Tongue (tissue), 3 donors: ENCODE measurements at places on chromosomes 12 and 14.

DNA sequence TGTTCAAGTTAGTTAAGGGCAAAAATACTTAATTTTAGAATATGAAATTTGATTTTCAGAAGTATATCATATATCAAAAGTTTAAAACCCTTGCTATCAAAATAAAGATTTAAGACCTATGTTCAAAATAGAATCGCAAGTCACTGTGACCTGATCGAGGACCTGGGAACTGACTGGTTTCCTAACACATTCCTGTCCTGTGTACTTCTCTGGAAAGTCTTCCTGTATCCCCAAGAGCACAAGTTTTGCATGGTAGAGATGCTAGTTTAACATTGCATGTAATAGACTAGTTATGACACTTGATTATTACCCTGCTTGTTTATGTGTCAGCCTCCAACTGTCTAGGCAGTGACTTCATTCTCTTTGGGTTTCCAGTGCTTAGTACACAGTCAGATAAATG lies 30.3 kb downstream of the BCAT1 start:
- no peak for DNase-seq

GRCh38 chr12:118354903-118355302 lies 17.8 kb downstream of the TAOK3 start:
- DNase-seq, result no peak

DNA sequence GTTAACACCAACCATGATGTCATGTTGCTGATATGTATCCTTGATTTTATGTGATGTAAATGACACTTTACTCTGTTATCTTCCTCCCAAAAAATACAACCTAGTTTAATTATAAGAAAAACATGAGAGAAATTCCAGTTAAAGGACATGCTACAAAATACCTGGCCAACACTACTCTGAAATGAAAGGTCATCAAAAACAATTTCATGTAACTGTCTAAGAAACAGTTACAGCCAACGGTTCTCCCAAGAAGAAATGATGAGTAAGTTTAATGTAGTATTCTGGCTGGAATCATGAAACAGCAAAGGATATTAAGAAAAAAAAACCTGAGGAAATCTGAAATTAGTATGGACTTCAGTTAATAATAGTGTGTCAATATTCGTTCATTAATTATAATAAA lies 653.3 kb upstream of the FOXG1 start:
- DNase-seq, result no peak

GRCh38 chr12:106126441-106127337 lies 12.1 kb downstream of the NUAK1 start:
- DNase-seq, result no peak

DNA sequence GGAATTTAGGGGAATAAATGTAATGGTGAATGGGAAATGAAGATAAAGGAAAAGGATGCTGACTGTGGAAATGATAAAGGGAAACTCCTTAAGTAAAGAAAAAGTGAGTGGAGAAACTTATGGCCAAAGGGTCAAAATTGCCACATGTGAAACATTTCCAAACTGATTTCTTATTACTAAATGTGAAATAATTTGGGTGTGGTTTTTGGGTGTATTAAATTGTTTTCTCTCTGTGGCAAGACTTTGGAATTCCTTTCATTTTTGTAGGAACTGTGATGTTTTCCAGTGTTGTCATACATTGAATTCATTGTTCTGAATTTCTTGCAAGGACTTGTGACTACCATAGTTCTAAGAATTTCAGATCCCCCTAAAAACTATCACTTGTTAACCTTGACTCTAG lies 1891.5 kb upstream of the SEL1L start:
- DNase-seq, result no peak

DNA sequence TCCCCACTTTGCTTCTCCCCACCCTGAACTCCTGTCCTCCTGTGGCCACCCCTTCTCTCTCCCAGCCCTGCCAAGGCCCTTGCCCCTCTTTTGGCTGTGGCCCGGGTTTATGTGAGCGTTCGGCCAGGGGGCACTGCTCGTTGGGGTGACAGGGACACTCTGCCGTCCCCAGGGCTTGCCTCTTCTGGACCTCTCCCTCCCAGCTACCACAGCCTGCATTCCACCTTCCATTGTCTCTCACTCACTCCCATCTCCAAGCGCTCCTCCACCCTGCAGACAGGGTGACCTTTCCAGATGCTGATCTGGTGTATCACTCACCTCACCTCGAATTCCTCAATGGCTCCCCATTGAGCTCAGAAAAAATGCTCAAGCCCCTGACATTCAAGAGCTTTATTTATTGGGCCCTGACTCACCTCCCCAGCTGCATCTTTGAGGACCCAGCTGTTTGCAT lies 1.4 kb downstream of the SERPINA9 start:
- no peak for DNase-seq

GRCh38 chr14:103746701-103747100 lies 31.1 kb downstream of the ZFYVE21 start:
- DNase-seq, result no peak

GRCh38 chr12:3004655-3005565 lies 45.7 kb downstream of the TEAD4 start:
- DNase-seq, result peak; percentile 81

GRCh38 chr12:121255433-121255832 lies 41.1 kb downstream of the CAMKK2 start:
- DNase-seq, result no peak

DNA sequence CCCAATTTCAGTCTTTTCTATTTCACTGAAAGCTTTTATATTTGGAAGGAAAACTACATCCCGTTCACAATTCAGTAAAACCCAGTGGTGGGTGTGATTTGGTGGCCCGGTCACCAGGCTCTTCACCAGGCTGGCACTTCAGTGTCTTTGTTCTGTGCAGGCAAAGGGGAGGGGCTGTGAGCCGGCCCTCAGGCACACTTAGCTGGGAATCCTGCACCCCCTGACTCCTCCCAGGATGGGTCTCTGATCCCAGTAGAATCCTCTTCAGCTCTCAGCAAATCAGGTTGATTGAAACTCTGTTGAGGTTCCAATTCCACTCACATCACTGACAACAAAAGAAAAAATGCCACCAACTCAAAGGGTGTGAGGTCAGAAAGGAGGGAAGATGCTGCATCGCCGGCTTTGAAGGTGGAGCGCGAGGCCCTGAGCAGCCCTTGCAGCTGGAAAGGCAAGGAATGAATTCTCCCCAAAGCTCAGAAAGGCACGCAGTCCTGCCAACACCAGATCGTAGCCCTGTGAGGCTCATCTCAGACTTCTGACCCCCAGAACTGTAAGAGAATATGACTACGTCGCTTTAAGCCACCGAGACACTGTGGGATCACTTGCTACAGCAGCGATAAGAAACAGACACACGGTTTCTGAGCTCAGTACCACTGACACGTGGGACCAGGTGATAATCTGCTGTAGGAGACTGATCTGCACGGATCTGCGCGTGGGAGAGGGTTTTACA lies 166.6 kb downstream of the PIWIL1 start:
- no peak for DNase-seq

DNA sequence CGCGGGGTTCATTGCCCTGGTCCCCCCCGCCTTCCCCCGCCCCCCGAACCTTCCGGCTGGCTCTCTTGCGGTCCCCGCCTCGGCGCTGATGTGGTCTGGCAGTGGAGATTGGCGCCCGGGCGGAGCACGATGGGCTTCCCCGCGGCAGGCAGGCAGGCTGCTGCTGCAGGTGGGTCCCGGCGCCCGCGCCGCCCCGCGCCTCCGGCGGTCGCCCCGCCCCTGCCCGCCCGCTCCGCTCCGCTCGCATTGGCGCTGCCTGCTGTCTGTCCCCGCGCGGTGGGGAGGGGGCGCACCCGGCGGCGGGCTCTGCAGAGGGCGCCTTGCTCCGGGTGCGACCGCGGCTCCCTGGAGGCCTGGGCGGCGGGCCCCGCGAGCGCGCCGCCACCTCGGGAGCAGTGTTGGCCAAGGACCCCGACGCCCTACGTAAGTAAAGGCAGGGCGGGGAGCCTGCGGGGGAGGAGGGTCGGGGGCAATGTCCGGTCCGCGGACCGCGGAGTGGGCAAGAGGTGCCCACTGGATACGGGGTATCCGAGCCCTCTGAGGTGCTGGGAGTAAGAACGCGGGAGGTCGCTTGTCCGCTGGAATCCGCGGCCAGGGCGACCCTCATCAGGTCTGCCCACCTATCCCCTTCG lies at the start of gene AKAP5:
TSS of gene AKAP5 (plus strand) at position 309 of the 632 bp plus-strand sequence. CDS start 2,896 bp downstream, outside the sequence.
- peak; percentile 82 for DNase-seq

- no peak for DNase-seq
Measured at GRCh38 chr14:42854061-42854460, 1247.4 kb downstream of the LRFN5 start.

GRCh38 chr12:99686142-99686541 lies 38.6 kb downstream of the GARIN6 start:
- no peak for DNase-seq

DNA sequence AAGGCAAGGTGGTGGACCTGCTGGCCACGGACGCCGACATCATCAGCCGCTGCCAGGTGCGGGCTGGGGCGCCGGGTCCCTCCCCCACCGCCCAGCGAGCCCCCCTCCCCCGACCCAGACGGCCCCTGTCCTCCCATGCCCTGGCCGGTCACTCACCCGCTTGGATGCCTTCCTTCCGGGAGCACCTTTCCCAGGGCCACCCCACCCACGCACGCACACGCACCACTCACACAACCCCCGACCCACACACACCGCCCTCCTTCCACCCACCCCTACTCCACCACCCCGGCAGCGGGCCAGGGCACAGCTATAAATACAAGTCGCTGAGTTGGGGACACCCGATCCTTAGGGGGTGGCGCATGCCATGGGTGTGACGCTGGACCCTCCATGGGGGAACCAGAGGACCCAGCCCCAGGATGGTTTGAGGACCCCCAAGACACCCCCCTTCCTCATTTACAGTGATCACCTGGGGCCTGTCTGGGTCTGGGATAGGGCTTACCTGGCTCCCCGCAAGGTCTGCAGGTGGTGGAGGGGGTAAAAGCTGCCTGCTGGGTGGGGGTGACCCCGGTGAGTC lies 465 bp downstream of the ADSS1 start:
- DNase-seq, result peak; percentile 56

DNA sequence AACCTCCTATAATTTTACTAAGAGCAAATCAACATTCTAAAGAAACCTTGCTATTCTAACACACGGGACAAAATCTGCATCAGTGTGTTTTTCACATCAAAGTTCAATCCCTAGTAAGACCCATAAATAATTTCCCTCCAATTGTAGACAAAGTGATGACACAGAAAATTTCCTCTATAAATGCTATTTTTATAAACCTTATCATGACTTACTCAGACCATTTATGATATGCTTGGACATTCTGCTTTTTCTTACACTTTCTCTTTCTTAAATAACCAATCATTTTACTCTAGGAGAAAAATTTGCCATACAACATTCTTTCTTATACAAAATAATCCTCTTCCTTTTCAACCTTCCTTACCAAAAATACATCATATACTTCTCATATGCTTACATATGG lies 67.0 kb downstream of the SDR9C7 start:
- DNase-seq, result no peak

GRCh38 chr12:120264086-120264903 lies 1.2 kb downstream of the PXN start:
- peak; percentile 61 for DNase-seq

- no peak for DNase-seq
Measured at GRCh38 chr12:3630111-3630510, 122.8 kb downstream of the CRACR2A start.

- DNase-seq, result peak; percentile 44
Measured at GRCh38 chr12:123973552-123974341, 732 bp downstream of the ZNF664 start.

- DNase-seq, result no peak
Measured at GRCh38 chr14:101714394-101714793, 47.1 kb upstream of the PPP2R5C start.

GRCh38 chr12:46494424-46494823 lies 121.9 kb upstream of the SLC38A2 start:
- peak; percentile 35 for DNase-seq

- DNase-seq, result no peak
Measured at GRCh38 chr12:92905258-92905810, 23.8 kb downstream of the EEA1 start.

- DNase-seq, result no peak
Measured at GRCh38 chr12:120497524-120498150, 1.7 kb downstream of the DYNLL1 start.

DNA sequence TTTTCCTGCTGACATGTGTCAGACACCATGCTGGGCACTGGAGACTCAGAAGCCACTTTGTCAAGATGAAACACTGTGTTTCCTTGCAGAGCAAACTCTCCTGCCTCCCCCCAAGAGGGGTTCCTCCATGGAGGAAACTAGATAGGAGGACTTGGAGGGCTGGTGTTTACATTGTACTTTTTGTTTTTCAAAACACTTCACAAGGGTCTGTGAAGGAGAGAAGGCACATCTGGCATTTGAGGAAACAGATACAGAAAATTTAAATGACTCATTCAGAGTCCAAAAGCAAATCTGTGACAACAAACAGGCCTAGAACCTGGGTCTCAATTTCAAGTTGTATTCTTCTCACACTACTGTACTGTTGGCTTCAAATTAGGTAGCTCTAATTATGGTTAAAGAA lies 6.7 kb upstream of the CDKL1 start:
- no peak for DNase-seq

- DNase-seq, result peak; percentile 60
Measured at GRCh38 chr14:104865631-104866441, 768 bp downstream of the CEP170B start.

- no peak for DNase-seq
Measured at GRCh38 chr14:81536241-81536771, 2.7 kb upstream of the SEL1L start.

DNA sequence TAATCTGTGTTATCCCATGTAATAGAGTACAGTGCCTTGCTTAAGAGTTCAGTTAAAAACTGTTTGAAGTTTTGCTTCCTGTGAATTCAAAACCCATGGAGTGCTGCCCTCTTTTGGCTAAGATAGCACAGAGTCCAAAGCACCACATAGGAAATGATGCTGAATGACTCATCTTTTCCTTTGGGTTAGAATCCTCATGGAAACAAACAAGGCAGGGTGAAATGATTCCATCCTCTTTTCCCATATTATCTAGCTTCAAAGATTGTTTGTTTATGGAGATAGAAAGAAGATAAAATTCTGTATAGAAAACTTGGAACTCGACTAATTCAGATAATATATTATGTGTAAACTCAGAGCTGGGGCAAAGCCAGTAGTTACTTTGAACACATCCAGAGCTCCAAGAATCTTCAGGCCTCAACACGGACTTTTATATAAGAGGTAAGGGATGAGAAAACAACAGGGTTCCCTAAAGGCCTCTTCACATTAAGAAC lies 87.4 kb downstream of the OTOGL start:
- DNase-seq, result peak; percentile 95

DNA sequence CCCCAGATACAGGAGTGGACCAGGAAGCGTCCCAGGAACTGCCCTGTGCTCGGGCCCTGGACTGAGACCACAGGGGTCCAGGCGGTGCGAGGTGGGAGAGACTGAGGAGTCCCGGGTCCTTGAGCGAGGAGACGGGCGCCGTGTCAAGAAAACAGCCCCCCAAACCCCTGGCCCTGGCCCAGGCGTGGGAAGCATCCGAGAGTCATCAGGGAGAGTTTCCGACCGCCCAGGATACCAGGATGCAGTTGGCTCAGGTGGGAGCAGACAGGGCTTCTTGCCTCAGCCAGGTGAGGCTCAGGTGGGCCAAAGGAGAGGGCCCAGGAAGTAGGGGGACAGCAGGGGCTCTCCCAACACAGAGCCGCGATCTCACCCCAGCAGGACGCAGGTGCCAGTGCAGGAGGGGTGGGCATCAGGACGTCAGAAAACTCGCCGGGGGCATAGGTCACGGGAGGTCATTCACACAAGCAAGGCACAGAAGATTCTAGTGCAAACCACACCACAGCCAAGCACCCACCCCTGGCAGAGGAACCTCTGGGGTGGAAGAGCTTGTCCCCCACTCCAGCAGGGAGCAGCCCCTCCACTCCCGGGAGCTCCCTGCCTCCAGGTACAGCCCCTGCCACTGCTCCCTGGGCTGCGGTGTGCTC lies 102.5 kb upstream of the EIF5 start:
- DNase-seq, result no peak
